Activated T-cell treated with anti-CD3 and anti-CD28 coated beads for 1 hour (primary cell): ENCODE measurements at places on chromosomes 5 and 9.

GRCh38 chr5:10301842-10302610 is 5.7 kb downstream of the CMBL start:
- DNase-seq, result no peak

DNA sequence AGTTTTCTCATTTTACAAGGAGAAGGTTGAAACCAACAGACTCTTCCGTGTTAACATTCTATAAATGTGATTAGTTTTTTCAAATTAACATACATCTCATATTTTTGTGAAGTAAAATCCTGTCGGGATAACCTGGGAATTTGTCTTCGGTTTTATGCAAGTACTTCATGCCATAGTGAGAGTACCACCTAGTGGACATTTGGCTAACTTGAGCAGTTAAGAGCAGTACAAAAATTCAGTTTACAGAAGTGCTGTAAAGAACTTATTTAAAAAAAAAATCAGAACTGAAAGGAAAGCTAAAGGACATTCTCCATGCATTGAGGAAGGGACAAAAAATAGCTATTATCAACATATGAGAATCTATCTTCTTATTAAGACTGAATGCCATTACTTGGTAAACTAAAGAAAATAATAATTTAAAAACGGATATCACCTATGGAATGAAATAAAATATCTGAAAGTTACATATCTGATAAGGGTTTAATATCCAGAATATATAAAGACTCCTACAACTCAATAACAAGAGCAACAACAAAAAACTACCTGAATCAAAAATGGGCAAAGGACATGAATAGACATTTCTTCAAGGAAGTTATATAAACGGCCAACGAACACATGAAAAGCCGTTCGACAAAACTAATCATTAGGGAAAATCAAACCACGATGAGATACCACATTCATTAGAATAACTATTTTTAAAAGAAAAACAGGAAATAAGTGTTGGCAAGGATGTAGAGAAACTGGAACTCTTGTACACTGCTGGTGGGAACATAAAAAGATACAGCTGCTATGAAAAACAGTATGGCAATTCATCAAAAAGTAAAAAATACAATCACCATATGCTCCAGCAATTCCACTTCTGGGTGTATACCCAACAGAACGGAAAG is 117.0 kb upstream of the GNA14 start:
- DNase-seq, result no peak

- DNase-seq, result no peak
These were observed 310.5 kb downstream of the DMAC1 start for GRCh38 chr9:7489036-7489435.

DNA sequence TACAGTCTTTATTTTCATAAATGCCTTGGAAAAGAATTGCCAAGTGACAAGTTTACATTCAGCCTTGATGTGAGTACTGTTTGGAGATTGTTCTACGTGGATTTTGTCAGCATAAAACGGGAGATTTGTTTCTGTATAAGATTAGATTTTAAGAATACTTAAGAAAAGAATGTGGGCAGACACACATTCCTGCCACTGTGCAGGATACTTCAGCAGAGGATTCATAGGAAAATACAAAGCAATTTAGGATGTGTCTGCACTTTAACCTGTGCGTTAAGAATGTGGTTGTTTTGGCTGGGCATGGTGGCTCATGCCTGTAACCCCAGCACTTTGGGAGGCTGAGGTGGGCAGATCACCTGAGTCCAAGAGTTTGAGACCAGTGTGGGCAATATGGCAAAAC is 37.2 kb downstream of the GPR107 start:
- DNase-seq, result no peak

DNA sequence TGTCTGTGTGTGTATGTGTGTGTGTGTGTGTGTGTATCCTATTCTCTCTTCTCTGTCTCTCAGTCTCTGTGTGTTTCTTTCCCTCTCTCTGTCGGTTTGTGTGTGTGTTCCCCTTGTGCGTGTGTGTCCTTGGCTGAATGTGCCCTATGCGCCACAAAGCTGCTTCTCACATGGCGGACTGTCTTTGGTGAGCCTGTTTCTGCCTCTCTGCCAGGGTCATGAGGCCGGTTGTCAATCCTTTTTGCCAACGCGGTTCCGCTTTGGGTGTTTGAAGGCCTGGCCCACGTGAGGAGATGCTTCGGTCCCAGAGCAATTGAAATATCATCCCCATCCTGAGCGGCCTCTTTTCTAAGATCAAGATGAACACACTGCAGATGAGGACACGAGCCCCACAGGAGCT is 476.0 kb downstream of the SPATA31A7 start:
- DNase-seq, result no peak

GRCh38 chr5:53066088-53066487 is 43.5 kb downstream of the MOCS2 start:
- no peak for DNase-seq

GRCh38 chr5:16754601-16755000 is 137.8 kb upstream of the RETREG1 start:
- DNase-seq, result no peak

DNA sequence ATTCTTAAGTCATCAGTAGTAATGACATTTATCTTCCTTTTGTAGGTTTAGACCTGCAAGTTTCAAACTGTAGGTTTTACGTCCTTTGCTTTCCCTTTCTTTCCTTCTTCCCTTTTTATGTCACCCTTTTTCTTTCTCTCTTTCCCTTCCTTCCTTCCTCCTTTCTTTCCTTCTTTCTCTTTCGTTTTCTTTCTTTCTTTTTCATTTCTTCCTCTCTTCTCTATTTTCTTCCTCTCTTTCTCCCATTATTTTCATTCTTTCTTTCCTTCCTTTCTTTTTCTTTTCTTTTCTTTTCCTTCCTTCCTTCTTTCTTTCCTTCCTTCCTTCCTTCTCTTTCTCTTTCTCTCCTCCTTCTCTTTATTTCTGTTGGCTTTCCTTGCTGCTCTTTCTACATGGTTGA is 59.9 kb downstream of the WDR36 start:
- no peak for DNase-seq

GRCh38 chr5:52837068-52837467 is 49.4 kb downstream of the ITGA1 start:
- no peak for DNase-seq

GRCh38 chr5:145996135-145996534 is 59.8 kb downstream of the SH3RF2 start:
- DNase-seq, result no peak

DNA sequence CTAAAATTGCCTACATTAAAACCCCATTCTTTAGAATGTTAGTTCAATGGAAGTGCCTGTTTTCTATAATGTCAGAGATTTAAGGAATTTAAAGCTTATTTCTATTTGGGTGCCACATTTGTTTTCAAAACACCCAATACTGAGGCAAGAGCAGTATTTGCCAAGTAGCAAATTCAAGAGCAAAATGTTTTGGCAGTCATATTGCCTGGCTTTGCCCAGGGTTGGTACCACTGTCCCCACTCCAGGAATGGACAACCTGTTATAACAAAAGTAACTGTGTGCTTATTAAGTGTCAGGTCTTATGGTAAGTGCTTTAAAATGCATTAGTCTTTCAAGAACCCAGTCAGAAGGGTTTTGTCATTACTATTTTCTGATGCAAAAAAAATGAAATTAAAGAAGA is 19.3 kb downstream of the ITGA1 start:
- no peak for DNase-seq

GRCh38 chr9:94870793-94871558 is 144.5 kb downstream of the AOPEP start:
- DNase-seq, result no peak

- DNase-seq, result no peak
These were observed 463.7 kb upstream of the CTNND2 start for GRCh38 chr5:12367973-12368372.

DNA sequence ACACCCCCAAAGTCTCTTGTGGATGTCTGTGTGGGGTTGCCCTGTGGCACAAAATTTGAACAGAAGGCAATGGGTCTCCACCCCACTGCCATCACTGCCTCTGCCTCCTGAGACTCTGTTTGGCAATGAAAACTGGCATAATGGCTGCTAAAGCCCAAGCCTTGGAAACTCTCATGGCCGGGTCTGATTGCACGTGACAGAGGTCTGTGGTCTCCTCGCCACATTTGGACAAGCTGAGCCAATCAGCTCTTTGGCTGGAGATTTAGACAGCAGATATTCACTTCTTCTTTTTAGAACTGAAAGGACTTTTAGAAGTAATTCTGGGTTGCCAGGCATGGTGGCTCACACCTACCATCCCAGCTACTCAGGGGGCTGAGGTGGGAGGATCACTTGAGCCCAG is 5.5 kb downstream of the GGTA1 start:
- no peak for DNase-seq

GRCh38 chr5:170173647-170174046 is 59.1 kb upstream of the C5orf58 start:
- DNase-seq, result no peak

DNA sequence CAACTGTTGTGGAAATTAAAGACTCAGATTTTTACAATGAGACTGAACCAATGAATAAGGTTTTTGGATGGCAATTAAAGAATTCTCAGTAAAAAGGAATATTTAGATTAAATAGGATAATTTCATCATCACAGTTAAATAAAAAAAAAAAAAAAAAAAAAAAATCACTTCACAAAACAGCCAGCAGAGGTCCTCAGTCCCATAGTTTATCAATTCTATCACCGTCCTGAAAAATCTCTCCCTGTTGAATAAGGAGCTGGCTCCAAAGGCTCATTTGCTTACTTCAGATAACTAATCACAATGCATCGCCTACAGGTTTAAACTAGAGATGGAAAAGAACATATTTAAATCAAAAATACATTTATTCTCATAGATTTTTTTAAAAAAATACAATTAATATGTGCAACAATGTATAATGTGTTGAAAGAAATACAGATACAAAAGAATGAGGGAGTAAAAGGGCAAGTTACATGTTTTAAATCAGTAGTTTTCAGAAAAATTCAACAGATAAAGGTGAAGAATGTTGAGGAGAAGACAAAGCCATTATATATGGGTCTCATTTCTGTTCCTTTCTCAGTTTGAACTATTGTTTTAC is 175.8 kb upstream of the CHD1 start:
- no peak for DNase-seq

DNA sequence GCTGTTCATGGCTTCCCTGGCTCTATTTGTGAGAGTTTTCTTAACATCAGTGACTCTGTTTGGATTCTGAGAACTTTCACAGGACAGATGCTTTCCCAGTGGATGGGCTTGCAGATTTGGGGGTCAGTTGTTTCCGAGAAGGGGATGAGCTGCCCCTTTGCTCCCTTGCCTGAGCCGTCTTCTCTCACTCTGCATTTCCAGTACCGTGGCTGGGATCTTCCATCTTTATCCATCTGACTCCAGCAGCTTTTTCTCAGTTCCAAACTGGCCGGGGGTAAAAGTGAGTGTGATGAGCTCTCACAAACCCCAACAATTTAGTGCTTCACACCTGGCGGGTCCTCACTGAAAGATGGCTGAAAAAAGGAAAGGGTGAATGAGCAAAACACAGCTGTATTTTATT is 79.1 kb downstream of the TENT4A start:
- DNase-seq, result no peak

DNA sequence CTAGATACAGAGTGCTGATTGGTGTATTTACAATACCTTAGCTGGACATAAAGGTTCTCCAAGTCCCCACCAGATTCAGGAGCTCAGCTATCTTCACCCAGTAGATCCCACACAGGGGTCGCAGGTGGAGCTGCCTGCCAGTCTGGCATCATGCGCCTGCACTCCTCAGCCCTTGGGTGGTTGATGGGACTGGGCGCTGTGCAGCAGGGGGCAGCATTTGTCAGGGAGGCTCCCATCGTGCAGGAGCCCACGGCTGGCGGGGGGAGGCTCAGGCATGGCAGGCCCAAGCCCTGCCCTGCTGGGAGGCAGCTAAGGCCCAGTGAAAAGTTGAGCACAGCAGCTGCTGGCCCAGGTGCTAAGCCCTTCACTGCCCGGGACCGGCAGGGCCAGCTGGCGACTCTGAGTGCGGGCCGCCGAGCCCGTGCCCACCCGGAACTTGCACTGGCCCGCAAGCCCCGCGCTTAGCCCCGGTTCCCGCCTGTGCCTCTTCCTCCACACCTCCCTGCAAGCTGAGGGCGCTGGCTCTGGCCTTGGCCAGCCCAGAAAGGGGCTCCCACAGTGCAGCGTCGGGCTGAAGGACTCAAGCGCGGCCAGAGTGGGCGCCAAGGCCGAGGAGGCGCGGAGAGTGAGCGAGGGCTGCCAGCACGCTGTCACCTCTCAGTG is 314.1 kb upstream of the ATP10B start:
- no peak for DNase-seq

- no peak for DNase-seq
These were observed 125.6 kb upstream of the TARS1 start for GRCh38 chr5:33315189-33315588.

DNA sequence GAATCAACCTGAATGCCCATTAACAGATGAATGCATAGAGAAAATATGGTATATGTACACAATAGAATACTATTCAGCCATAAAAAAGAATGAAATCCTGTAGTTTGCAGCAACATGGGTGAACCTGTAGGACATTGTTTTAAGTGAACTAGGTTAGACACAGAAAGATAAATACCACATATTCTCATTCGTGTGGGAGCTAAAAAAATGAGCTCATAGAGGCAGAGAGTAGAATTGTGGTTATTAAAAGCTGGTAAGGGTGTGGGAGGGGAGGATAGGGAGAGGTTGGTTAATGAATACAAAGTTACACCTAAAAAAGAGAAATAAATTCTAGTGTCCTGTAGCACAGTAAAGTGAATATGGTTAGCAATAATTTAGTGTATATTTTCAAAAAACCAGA is 23.5 kb downstream of the PTTG1 start:
- no peak for DNase-seq
